ENCODE measurements at places on chromosomes 3 and 15. TPM values are rescaled to one million over a fixed set of nuclear protein-coding genes. Genes with fewer than 3 reads are reported as not detected.

DNA sequence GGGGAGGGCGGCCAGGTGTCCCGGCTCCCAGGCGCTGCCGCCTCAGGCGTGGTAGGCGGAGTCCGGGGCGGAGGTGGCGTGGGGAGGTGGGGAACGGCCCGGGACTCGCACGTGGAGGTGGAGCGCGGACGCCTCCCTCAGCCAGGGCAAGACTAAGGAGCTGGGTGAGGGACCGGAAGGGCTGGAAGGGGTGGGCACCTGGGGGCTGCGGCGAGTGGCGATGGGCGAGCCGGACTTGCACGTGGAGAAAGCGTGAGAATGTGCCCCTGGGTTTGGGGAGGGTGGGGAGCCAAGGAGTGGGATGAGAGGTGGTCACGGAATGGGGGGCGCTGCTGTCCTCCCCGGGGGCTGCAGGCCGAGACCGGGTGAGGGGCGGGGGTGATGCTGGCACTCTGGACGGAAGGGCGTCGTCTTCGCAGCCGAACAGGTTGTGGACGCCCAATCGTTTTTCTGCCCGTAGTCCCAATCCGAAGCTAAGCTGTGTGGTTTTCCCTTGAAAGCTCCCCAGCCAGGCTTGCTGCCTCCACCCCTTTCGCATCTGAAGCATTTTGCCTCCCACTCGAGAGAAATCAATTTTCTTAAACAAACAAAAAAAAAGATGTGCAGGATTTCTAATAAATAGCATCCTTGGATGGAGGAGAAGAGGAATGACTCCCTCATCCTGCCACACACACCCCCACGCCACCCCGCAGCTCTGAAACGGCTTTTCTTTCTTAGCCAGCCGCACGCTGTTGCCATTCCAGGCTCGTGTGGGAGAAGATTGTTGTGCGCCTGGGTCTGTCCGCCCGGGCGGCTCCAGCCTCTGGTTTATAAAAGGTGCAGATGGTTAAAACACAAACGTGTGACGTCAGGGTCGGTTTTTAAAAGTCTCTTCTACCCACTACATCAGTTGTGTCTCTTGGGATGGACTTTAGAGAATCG lies 62.5 kb upstream of the ANKRD28 start:
- DNase-seq, result peak; percentile 77

DNA sequence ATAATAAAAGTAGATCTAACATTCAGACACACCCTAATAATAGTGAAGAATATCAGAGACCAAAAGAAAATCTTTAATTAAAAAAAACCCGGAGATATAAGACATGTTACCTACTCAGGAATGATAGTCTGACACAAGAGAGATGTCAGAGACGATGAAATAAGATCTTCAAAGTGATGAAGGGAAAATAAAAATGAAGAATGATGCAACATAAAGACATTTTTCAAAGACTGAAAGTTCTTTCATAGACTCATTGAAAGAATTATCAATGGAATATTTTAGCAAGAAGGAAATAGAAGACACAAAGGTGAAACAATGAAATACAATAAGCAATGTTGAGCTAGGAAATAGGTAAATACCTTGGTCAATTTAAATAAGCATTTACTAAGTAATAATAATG lies 19.6 kb downstream of the HCLS1 start:
- no peak for DNase-seq

GRCh38 chr3:115651599-115651998 lies 28.3 kb downstream of the GAP43 start:
- no peak for DNase-seq

DNA sequence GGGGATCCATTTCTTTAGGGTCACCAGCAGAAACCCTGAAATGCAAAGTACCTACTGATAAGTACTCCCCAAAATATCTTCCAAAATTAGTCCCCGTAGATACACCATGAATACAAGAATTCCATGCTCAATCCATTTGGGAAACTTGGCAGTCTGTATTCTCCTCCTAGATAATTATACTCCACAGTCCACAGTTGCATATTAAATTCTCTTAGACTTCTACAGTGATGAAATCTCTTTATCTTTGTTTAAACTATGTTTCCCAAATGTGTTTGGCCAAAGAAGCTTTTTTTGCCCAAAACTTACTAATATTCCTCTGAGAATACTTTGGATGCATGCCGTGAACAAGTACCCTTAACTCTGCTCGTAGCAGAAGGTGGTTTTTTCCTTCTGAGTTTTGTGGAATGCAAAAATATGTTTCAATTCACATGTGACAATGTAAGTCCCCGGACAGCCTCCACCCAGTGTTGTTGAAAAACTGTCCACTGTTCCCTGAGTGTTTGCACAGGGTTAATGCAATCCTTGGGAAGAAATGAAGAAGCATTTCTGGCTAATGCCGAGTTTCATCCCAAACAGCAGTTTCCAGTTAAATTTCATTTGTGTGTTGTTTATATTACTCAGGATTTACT lies 126.7 kb downstream of the ARNT2 start:
- DNase-seq, result no peak

DNA sequence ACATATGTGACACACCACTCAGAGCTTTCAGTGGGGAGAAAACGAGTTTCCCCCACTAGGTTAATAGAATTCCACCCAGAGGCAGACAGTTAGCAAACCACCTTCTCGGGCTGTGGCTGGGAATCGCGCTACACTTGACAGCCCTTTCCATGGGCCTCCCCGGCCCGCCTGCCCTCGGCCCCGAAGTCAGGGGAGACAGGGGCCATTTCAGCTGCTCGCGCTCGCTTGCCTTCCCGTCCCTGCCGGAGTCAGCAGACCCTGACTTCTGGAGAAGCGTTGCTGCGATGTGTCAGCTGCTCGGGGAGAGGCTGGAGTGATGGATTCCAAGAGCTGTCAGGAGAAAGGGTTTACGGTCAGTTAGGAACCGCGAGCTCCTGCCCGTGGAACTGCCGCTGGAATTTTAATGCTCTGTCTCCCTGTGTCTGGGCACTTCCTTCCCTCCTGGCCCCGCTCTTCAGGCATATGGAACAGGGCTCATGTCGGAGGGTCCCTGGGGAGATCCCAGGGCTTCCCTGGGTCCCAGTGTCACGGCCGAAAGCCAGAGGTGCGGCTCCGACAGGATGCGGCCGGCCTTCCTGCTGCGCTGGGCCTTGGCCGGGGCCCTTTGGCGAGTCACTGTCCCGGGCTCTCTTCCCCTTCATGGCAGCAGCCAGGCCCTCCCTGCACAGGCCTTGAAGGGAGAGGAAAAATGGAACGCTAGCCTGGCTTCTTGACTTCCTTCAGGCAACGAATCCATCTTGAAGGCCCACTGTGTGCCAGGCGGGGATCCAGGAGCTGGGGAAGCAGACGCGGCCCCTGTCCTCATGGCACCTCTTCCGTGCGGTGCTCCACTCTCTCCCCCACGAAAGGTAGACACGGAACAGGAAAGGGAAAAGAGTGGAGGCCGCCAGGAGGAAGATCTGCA lies 38.4 kb upstream of the VPS8 start:
- DNase-seq, result peak; percentile 80

GRCh38 chr3:178966299-178967176 lies 105.1 kb downstream of the ZMAT3 start:
- DNase-seq, result peak; percentile 62

- DNase-seq, result no peak
Measured at GRCh38 chr3:145259166-145259880, 901.7 kb downstream of the PLOD2 start.

GRCh38 chr3:102104033-102104432 lies 254.7 kb downstream of the NFKBIZ start:
- DNase-seq, result no peak

- DNase-seq, result no peak
Measured at GRCh38 chr3:142999881-143000280, 1.5 kb upstream of the U2SURP start.

Gene ARPP21
- polyA plus RNA-seq, result 171 TPM

DNA sequence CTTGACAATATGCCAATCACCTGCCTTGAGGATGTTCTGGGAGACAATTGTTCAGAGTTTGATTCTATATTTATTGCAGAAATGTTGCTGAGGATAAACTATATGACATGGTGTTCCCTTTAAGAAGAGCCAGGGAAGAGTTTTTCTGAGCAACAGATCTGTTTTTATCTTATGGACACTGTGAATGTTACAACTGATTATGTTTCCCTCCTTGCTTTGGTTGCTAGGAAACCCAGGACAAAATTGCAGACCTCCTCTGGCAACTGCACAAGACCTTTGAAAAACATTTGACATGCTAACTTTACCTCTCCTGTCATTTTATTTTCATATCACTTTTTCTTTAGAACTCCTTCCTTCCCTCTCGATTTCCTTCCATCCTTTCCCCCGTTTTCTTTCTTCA lies 8.2 kb upstream of the TM6SF1 start:
- DNase-seq, result no peak

- no peak for DNase-seq
Measured at GRCh38 chr3:197376020-197376419, 77.6 kb upstream of the DLG1 start.

DNA sequence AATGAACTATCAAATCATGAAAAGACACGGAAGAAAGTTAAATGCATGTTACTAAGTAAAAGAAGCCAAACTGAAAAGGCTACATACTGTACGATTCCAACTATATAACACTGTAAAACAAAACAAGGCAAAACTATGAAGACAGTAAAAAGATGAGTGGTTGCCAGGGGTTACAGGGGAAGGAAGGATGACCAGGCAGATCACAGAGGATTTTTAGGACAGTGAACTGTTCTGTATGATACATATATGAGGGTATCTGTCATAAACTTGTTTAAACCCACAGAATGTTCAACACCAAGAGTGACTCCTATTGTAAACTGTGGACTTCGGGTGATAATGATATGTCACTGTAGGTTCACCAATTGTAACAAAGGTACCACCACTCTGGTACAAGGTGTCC lies 60.6 kb downstream of the CHSY1 start:
- no peak for DNase-seq

GRCh38 chr15:57427367-57427821 lies 51.1 kb downstream of the CGNL1 start:
- DNase-seq, result no peak

Gene CLRN1
- polyA plus RNA-seq, result 0.22 TPM

Gene FBXO22
- polyA plus RNA-seq, result 25.6 TPM

DNA sequence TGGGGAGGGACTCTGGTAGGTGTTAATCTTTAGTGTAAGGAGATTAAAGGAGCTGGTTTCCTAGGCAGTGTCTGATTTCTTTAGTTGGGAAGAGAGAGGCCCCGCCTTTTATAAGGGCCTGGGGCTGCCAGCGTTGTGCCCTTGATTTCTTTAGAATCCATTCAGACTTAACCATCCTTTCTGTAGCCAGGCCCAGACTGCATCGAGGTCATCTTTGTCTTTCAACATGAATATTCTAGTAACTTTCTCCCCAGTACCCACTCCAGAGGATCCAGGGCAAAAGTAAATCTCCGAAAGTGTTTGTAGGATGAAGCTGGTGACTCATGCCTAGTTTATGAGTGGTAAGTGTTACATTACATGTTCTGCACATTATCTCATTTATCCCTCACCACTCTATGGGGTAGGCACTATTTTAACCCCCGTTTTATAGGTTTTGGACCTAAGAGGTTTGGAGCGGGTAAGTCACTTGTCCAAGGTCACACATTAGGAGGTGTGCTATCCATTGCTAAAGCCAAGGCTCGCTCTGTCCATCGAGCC lies 11.8 kb upstream of the USP3 start:
- DNase-seq, result no peak

Gene CDCP1
- polyA plus RNA-seq, result 0.19 TPM

DNA sequence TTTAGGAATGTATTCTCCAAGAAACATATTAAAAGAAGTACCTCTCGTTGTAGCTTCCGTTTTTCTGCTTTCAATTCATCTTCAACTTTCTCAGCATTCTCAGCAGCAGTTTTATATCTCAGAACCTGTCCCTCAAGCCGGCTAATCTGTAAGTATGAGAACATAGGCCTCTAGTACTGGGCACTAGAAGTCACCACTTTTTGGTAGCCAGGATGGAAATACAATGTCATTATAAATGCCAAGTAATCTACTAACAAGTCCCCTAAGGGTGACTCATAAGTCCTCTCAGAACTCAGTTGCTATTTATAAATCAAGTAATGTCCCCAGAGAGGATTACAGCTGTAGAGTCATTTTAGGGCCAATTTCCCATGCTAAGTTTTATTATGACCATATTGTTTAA lies 61.1 kb downstream of the MLH1 start:
- DNase-seq, result peak; percentile 67

GRCh38 chr15:67720556-67721175 lies 104.6 kb upstream of the SKOR1 start:
- no peak for DNase-seq

DNA sequence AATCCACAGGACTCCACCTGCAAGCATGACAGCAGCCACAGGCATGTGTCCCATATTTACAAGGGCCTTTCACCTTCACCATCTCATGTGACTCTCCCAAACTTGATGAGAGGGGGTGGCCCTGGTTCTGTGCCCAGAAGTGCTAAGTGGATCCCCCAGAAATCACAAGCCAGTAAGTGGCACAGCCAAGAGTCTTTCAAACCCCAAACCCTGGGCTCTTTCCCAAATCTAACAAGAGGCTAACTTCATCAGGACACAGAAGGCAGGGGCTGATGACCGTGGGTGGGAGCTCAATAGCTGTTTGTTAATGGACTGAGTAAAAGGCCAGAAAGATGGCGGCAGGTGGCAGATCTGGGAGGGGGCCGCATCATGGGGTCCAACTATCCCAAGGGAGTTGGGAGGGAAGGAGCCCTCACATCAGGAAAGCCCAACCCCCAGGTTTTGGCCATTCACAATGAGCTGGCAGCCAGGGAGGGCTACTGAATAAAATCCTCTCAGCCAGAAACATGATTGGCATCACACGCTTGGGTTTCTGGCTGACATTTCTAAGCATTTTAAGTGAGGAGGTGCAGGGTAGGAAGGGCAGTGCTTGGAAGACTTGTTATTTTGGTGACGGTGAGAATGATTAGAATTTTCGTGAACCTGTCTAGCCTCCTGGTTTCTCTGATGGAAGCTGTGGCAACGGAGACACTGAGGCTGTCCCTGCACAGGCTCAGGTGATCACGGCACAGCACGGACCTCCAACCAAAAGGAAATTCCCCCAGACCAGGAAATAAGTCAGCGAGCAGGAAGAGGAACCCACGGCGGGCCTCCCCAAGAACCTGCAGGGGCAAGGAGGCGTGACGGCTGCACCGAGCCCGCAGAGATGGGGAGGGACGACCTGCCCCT lies 109.3 kb downstream of the OXNAD1 start:
- DNase-seq, result no peak

Data from muscle of back (tissue), 13 donors.